ENCODE measurements at places on chromosomes 4 and X. TPM values are rescaled to one million over a fixed set of nuclear protein-coding genes. Genes with fewer than 3 reads are reported as not detected.

SORBS2 gene
- 15.7 TPM for total RNA-seq

MTCP1 gene
- total RNA-seq = 1.4 TPM

PNMA6F gene
- not detected for total RNA-seq

KLHL4 gene
- 0.22 TPM for total RNA-seq

GRCh38 chr4:148779771-148780170 is 337.6 kb upstream of the NR3C2 start:
- DNase-seq = no peak

DNA sequence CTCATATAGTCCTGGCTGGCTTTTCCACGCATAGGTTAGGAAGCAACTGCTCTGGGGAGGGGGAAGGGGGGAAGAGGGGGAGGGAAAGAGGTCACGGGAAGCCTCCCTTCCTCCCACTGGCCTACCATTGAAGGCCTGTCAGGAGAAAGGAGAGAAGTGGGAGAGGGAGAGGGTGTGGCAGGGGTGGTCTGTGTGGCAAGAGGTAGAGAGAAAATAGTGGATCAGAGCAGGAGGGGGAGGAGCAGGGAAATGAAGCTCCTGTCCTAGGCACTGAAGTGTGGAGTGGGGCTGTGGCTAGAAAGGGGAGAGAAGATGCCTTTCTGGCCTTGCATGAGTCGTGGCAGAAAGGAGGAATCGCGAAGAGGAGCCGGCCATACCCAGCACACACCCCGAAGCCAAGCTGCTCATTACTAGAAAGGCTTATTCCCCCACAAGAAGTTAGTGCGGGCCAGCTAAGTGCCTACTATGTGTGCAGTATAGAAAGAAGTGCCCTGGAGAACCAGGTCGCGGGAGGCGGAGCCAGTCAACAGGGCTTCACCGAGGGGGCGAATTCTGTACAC is 1.1 kb upstream of the TMEM164 start:
- no peak for DNase-seq

Measured in neural progenitor cell (in vitro differentiated cells).